ENCODE measurements at places on chromosomes 2 and 18. TPM values are rescaled to one million over a fixed set of nuclear protein-coding genes. Genes with fewer than 3 reads are reported as not detected.
A peak's percentile ranks its signal among the peaks of the same experiment; 100 is the strongest.

DNA sequence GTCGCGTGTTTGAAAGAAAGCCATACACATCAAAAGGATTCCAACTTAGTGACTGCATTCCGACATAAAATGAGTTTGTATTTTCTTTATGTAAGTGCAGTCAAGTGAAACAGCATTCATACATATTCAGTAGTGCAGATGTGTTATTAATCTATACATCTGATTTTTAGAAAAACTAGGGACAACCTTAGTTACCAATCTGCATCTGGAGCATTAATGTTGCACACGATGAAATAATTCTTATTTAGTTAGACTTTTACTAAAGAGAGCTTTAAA is 1.9 kb downstream of the GORASP2 start:
- peak overlapping the region; percentile 95 for H3K4me3 ChIP-seq
- H3K27me3 ChIP-seq: no peaks in the 10 kb centered on the region
- no peak for DNase-seq
- peaks cover 36% of the 10 kb centered on the region for H3K4me1 ChIP-seq

GRCh38 chr2:128686497-128686859 is 367.8 kb upstream of the HS6ST1 start:
- peaks cover 30% of the 10 kb centered on the region for H3K27me3 ChIP-seq
- no peak overlapping the region for H3K4me3 ChIP-seq
- no peak overlapping the region for H3K27ac ChIP-seq
- no peaks in the 10 kb centered on the region for H3K36me3 ChIP-seq
- DNase-seq: no peak
- no peaks in the 10 kb centered on the region for H3K4me1 ChIP-seq

DNA sequence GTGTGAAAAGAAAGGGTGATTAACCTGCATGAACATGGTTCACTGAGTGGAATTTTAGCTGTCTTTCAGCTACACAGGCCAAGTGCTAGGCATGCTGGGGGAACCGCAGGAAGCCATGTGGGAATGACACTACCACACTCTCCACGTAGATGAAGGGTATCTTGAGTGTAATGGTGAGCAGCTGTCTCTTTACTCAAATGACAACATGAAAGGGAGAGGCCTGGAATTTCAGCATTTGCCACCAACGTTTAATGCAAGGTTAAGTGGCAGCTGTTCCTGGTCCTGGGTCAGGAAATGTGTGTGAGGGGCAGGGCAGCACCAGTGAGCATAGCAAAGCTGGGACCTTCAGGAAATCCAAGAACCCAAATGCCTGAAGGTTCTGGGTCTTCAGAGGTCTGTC is 588.4 kb downstream of the SLC4A3 start:
- no peaks in the 10 kb centered on the region for H3K36me3 ChIP-seq
- no peak for DNase-seq
- no peak overlapping the region for H3K4me3 ChIP-seq
- H3K27ac ChIP-seq: no peak overlapping the region
- no peaks in the 10 kb centered on the region for H3K4me1 ChIP-seq
- H3K27me3 ChIP-seq: no peaks in the 10 kb centered on the region

GRCh38 chr2:11551569-11552259 is 17.9 kb downstream of the GREB1 start:
- peaks cover 4% of the 10 kb centered on the region for H3K36me3 ChIP-seq
- H3K4me1 ChIP-seq: peaks cover 5% of the 10 kb centered on the region
- no peak for DNase-seq

DNA sequence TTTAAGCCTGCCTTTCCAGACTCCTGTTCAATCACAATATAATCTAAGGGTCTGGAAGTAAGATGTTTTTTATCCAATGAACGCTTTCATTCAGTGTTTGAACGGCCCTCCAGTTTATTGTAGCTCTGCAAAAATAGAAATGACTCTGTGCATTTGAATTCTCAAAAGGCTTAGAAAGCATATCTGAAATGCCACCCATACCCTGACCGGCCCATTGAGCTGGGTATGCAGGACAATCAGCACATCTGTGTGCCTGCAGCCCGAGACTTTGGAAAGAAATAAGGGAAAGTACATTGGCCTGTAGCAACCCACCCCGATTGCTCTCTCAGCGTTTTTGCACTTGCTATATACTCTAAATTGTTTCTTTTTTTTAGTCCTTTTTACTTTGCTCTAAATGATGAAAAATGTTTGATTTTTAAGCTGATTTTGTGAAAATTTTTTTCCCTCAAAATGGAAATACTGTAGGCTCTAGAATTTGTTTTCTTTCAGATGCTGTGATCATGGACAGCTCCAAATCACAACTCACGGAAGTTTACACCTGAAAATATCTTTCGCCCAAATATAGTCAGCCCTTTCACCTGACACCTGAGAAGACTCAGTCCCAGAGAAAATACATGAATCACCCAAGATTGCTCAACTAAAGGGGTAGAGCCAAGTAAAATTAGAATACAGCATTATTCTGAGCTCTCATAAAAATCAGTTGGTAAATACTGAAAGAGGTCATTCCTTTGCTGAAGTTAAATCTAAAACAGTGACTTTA is 194.5 kb upstream of the SIX3 start:
- H3K27me3 ChIP-seq: no peaks in the 10 kb centered on the region
- H3K4me1 ChIP-seq: peaks cover 3% of the 10 kb centered on the region
- DNase-seq: no peak
- H3K27ac ChIP-seq: no peak overlapping the region
- H3K4me3 ChIP-seq: no peak overlapping the region

GRCh38 chr18:13371689-13372418 is 153.3 kb downstream of the LDLRAD4 start:
- peak overlapping the region; percentile 100 for H3K27ac ChIP-seq
- H3K4me3 ChIP-seq: peak overlapping the region; percentile 33
- no peaks in the 10 kb centered on the region for H3K36me3 ChIP-seq
- no peak for DNase-seq
- H3K4me1 ChIP-seq: peaks cover 37% of the 10 kb centered on the region
- no peaks in the 10 kb centered on the region for H3K27me3 ChIP-seq

- H3K27me3 ChIP-seq: peaks cover 7% of the 10 kb centered on the region
- no peak overlapping the region for H3K27ac ChIP-seq
- DNase-seq: no peak
- H3K36me3 ChIP-seq: no peaks in the 10 kb centered on the region
- no peaks in the 10 kb centered on the region for H3K4me1 ChIP-seq
Observed at GRCh38 chr18:34932792-34933466, 108.3 kb upstream of the MAPRE2 start.

GRCh38 chr2:133223226-133223625 is 345.0 kb downstream of the NCKAP5 start:
- no peak overlapping the region for H3K27ac ChIP-seq
- no peak overlapping the region for H3K4me3 ChIP-seq
- H3K27me3 ChIP-seq: no peaks in the 10 kb centered on the region
- DNase-seq: no peak
- H3K36me3 ChIP-seq: no peaks in the 10 kb centered on the region

GRCh38 chr2:239154971-239155805 is 245.6 kb downstream of the HDAC4 start:
- H3K36me3 ChIP-seq: peaks cover 3% of the 10 kb centered on the region
- no peaks in the 10 kb centered on the region for H3K27me3 ChIP-seq
- no peak overlapping the region for H3K27ac ChIP-seq
- H3K4me1 ChIP-seq: peaks cover 4% of the 10 kb centered on the region
- no peak for DNase-seq

- H3K36me3 ChIP-seq: peaks cover 3% of the 10 kb centered on the region
- peaks cover 2% of the 10 kb centered on the region for H3K4me1 ChIP-seq
- no peak overlapping the region for H3K27ac ChIP-seq
Observed at GRCh38 chr2:120616261-120616660, 119.4 kb upstream of the GLI2 start.

DNA sequence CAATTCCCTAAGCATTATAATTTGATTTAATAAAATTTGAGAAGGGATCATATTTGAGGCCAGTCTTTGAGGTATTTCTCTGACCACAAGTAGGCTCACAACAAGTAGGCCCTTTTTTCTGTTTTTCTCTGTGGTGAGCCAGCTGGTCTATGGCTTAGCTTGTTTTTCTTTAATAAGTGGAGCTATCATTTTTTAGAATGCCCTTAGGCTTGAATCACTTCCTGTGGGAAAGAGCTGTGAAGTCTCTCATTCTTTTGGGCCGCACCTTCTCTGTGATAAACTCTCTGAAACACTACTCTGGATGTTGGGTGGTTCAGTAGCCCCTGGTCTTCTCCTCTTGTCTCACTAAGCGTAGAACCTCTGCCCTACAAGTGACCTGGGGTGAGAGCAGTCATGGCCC is 235.9 kb downstream of the SUCLG1 start:
- no peaks in the 10 kb centered on the region for H3K4me1 ChIP-seq
- H3K27ac ChIP-seq: no peak overlapping the region
- H3K4me3 ChIP-seq: no peak overlapping the region

- H3K27ac ChIP-seq: peak overlapping the region; percentile 39
- DNase-seq: no peak
- H3K36me3 ChIP-seq: peaks cover 4% of the 10 kb centered on the region
- H3K4me3 ChIP-seq: no peak overlapping the region
- no peaks in the 10 kb centered on the region for H3K27me3 ChIP-seq
- peaks cover 15% of the 10 kb centered on the region for H3K4me1 ChIP-seq
Observed at GRCh38 chr2:28635191-28635611, 116.4 kb upstream of the PPP1CB start.

The COL3A1 gene
- total RNA-seq: not detected

The SMPD4 gene
- 67.6 TPM for total RNA-seq

The UBXN4 gene
- 138 TPM for total RNA-seq

The ALKAL2 gene
- 1.0 TPM for total RNA-seq

The COLEC12 gene
- not detected for total RNA-seq

The ALK gene
- not detected for total RNA-seq

The KHK gene
- 4.5 TPM for total RNA-seq

The PDE11A gene
- total RNA-seq: not detected

The ARHGEF33 gene
- not detected for total RNA-seq

The ASTL gene
- 7.9 TPM for total RNA-seq

The ATRAID gene
- total RNA-seq: 76.8 TPM

The CROCC2 gene
- not detected for total RNA-seq

The KCNG2 gene
- total RNA-seq: not detected
